ENCODE measurements at places on chromosomes 6 and 20. TPM values are rescaled to one million over a fixed set of nuclear protein-coding genes. Genes with fewer than 3 reads are reported as not detected.
A peak's percentile ranks its signal among the peaks of the same experiment; 100 is the strongest.

DNA sequence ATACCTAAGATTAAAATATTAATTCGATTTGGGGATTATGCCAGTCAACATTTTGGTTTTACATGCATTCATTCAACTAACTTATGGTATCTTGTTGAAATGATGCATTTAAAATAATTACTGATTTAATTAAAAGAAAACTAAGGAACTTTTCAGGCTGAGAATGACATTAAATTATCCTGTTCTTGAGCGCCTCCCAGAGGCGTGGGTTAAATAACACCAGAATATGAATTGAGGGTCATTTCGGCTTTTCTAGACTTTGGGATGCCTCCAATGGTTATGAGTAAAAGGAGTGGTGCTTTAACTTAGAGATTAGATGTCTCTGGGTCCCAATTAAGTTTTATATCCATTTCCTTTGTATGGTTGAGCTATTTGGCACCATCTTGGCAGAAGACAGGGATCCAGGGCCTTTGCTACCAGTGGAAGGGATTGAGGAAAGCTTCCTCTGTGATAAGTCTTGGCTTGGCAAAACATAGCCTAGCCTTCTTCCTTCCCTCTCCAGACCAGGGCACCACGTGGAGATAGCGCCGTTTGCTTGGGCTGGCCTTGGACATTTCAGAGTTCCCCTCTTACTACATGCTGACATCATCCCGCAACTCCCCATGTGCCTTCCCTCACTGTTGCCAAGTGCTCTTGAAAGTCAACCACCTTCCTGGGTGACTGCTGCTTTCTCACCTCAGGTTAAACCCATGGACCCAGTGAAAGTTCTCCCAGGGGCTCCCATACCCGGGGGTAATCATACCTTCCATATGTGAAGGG, 28.7 kb downstream of the GNAS start:
- no peaks in the 10 kb centered on the region for H3K36me3 ChIP-seq
- H3K27me3 ChIP-seq = peaks cover 22% of the 10 kb centered on the region
- H3K4me3 ChIP-seq = no peak overlapping the region
- peaks cover 30% of the 10 kb centered on the region for H3K4me1 ChIP-seq
- H3K27ac ChIP-seq = no peak overlapping the region

DNA sequence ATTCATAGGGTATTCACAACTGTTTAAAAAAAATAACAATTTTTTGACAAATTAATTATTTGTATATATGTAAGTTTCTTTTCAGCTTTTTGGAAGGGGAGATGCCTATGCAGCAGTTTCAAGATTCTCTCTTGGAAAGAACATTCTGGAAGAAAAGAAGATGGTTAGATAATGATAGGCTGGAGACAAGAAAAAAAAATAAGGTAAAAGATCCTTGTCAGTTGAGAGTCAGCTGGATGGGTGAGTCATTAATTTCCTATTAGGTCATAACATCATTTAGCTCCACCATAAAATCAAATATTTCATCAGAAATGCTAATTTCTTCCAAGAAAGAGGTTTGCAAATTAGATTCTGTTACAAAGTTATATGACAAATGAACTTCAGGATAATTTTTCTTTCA, 880.4 kb downstream of the EPHA7 start:
- no peak for DNase-seq
- no peaks in the 10 kb centered on the region for H3K36me3 ChIP-seq
- no peak overlapping the region for H3K4me3 ChIP-seq
- no peaks in the 10 kb centered on the region for H3K4me1 ChIP-seq
- H3K27ac ChIP-seq = no peak overlapping the region

Gene TINAG
- total RNA-seq = not detected

Gene SDCBP2
- 0.88 TPM for total RNA-seq

Gene RIPK1
- total RNA-seq = 19.5 TPM

Gene BPIFB3
- total RNA-seq = not detected

DNA sequence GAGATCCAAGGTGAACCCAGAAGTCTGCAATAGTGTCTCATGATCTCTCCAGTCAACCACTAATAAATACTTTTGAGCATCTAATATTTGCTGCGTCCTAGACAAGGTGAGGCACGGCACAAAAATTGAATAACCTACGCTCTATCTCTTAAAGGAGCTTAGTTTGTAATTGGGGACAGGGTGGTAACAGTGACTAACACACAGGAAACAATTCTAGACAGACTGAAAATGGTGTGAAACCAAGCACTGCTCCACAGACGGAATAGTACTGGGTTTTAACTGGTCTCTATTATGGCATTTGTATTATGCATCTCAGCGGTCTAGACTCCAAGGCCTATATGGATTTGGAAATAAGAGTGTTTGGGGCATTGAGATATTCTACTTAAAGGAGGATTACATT, 120.1 kb downstream of the CLIC5 start:
- H3K27me3 ChIP-seq = peaks cover 13% of the 10 kb centered on the region
- H3K4me3 ChIP-seq = no peak overlapping the region
- peaks cover 12% of the 10 kb centered on the region for H3K4me1 ChIP-seq

DNA sequence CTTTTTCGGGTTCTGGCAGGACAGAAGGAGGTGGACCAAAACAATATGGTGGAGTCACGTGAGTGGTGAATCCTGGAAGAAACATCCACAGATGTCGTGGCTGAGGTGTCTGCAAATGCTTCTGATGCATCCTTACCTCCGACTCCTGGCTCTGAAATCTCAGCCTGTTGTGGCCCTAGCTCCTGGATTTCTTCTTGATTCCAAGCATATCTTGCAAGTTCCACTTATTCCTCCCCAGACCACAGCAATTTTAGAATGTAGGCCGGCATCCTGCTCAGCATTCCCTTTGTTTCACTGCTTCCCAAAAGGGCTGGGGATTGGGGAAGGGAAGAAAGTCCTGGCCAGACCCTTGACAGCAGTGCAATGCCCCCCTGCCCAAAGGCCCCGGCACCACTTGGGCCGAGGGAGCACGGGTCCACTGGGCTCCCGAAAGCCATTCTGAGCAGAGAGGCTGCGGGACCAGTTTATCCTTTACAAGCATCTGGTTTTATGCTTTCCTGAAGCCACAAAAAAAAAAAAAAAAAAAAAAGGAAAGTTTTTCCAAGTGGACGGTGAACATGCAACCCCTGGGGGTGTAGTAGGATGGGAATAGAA, 200.9 kb upstream of the RNF24 start:
- peaks cover 13% of the 10 kb centered on the region for H3K36me3 ChIP-seq
- H3K4me1 ChIP-seq = peaks cover 34% of the 10 kb centered on the region
- no peak overlapping the region for H3K4me3 ChIP-seq
- peak overlapping the region; percentile 52 for H3K27ac ChIP-seq

Gene COL20A1
- not detected for total RNA-seq

Gene ADAM33
- 87.9 TPM for total RNA-seq

Gene CDH26
- total RNA-seq = 0.24 TPM

- DNase-seq = no peak
- H3K4me3 ChIP-seq = no peak overlapping the region
- H3K4me1 ChIP-seq = 0 out of 2 replicates have a peak, but pooled peaks cover 8% of the 10 kb centered on the region
- H3K27me3 ChIP-seq = peaks cover 1% of the 10 kb centered on the region
- H3K36me3 ChIP-seq = peaks cover 14% of the 10 kb centered on the region
These were observed 21.3 kb upstream of the CEP43 start for GRCh38 chr6:166977621-166978525.

DNA sequence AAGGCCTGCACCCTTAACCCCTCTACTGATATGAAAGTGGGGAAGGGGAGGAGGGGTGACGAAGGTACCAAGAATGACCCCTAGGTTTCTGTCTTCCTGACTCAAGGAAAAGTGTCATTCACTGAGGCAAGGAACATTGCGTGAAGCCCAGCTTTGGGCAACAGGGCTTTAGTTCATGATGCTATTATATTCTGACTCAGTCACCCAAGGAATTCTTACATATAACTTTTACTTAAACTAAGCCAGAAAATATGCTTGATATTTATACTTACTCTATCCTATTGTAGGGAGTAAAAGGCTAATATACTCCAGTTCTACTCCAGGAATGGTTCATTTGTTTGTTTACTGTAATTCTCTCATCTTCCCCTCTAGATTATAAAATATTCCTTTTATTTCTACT, 60.5 kb downstream of the DOP1A start:
- DNase-seq = peak; percentile 13
- peaks cover 2% of the 10 kb centered on the region for H3K27me3 ChIP-seq
- peaks cover 50% of the 10 kb centered on the region for H3K36me3 ChIP-seq
- no peak overlapping the region for H3K4me3 ChIP-seq

DNA sequence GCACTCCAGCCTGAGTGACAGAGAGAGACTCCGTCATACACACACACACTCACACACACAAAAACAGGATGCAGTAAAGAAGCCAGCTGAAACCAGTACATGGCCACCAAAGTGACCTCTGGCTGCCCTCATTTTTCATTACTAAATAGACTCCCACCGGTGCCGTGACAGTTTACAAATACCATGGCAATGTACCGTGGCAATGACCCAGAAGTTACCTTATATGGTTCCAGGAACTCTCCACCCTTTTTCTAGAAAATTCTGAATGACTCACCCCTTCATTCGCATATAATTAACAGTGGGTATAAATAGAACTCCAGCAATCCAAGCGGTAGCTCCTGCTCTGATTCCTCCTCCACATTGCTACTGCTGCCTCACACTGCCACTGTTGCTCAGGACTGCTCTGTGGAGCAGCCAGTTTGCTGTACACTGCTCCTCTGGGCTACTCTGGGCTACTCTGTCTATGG, 57.7 kb downstream of the SNX5 start:
- peaks cover 43% of the 10 kb centered on the region for H3K4me1 ChIP-seq
- peak; percentile 90 for DNase-seq
- H3K27ac ChIP-seq = peak overlapping the region; percentile 74
- no peaks in the 10 kb centered on the region for H3K27me3 ChIP-seq
- H3K4me3 ChIP-seq = peak overlapping the region; percentile 5

- H3K27ac ChIP-seq = no peak overlapping the region
- no peaks in the 10 kb centered on the region for H3K36me3 ChIP-seq
- no peak for DNase-seq
These were observed 7.7 kb downstream of the MMP24OS start for GRCh38 chr20:35270021-35270902.

DNA sequence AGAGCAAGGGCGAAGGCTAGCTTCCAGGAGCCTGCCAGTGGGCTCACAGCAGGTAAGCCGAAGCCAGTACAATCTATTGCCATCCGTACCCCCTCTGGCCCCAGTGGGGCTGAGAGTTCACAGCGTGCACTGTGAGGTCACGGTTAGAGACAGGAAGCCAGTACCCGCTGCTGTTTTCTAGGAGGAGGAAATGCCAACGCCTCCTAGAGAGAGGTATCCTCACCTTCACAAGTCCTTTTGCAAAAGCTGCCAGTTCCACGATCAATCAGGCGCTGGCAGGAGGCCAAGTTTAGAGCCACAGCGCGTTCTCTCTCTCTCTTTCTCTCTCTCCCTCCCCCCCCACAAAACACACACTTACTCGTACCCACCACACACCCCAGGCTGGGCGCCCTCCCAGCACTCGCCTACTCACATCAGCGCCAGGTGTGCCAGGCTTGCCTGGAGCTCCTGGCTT, 22.5 kb downstream of the COL9A1 start:
- peaks cover 13% of the 10 kb centered on the region for H3K27me3 ChIP-seq
- no peak for DNase-seq
- no peak overlapping the region for H3K27ac ChIP-seq

DNA sequence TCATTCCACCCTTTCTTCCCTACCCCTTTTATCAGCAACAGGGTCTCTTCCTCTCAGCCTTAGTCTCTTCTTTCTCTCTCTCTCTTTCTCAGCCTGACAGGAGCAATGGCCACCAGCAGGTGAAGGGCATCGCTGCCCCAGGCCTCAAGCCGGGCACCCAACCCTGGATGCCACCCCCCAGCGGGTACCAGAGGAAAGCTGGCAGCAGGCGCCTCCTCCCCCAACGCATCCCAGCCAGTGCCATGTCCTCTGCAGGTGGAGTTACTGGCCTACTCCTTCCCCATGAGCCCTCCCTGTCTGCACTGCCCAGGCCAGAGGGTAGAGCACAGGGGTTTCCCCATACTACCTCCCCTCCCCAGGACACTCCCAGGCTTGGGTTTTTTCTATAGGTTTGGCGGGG, 32.2 kb downstream of the EIF2S2 start:
- peaks cover 3% of the 10 kb centered on the region for H3K27me3 ChIP-seq
- H3K36me3 ChIP-seq = peaks cover 27% of the 10 kb centered on the region
- no peak overlapping the region for H3K4me3 ChIP-seq
- H3K27ac ChIP-seq = no peak overlapping the region

Gene REM1
- not detected for total RNA-seq

DNA sequence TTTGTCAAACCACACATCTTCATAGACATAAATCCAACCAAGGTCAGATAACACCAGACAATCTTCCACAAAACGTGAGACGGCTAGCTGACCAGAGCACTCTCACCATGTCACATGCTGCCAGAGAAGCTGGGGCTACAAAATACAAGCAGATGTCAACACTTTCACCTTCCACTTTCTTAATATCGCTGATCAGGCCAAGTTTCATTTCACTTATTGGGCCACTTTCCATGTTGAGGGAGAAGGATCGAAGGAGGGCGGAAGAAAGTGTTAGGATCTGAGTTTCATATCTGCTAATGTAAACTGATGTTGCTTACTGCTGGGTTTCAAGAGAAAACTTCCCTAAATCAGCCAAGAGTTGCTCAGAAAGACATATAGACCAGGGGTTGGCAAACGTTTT, 177.0 kb upstream of the PRDM1 start:
- H3K27me3 ChIP-seq = no peaks in the 10 kb centered on the region
- H3K36me3 ChIP-seq = no peaks in the 10 kb centered on the region
- H3K4me3 ChIP-seq = no peak overlapping the region

- H3K27ac ChIP-seq = no peak overlapping the region
- DNase-seq = no peak
- no peak overlapping the region for H3K4me3 ChIP-seq
- H3K36me3 ChIP-seq = no peaks in the 10 kb centered on the region
- no peaks in the 10 kb centered on the region for H3K27me3 ChIP-seq
These were observed 79.3 kb downstream of the SLC35F1 start for GRCh38 chr6:117986396-117986795.

- H3K4me1 ChIP-seq = peaks cover 7% of the 10 kb centered on the region
- no peaks in the 10 kb centered on the region for H3K36me3 ChIP-seq
- no peak overlapping the region for H3K4me3 ChIP-seq
These were observed 172.8 kb downstream of the GJA1 start for GRCh38 chr6:121608270-121608669.

GRCh38 chr6:11865680-11866300, 87.2 kb upstream of the ADTRP start:
- DNase-seq = peak; percentile 8
- H3K27me3 ChIP-seq = no peaks in the 10 kb centered on the region
- no peak overlapping the region for H3K27ac ChIP-seq

DNA sequence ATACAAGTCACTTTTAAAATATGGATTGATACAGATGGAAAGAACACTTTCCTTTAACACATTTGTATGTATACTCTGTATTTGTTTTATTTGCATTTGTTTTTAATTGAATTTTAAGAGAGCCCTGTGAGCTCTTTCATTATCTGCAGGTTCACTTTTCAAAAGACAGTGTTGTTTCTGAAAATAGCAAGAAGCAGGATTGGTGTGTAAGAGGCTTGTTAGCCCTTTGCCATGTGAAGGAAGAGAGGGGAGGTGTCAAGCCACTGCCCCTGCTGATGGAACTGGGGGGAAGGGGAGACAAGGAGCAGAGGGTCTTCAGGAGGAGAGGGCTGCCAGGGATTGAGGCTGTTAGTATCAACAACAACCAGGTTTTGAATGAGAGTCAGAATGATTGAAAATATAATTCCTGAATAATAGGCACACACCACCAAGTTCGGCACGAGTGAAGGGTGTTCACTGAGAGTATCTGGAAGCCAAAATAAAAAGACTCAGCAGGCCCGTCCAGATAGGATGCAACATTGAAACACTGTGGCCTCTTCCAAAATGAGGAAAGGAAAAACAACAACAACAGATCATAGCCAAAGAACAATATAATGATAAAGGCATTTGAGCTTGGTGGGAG, 12.6 kb upstream of the PBOV1 start:
- H3K27me3 ChIP-seq = peaks cover 2% of the 10 kb centered on the region
- no peak overlapping the region for H3K27ac ChIP-seq
- no peak for DNase-seq
- no peaks in the 10 kb centered on the region for H3K4me1 ChIP-seq
- H3K36me3 ChIP-seq = no peaks in the 10 kb centered on the region
- no peak overlapping the region for H3K4me3 ChIP-seq

Gene PRND
- total RNA-seq = 0.26 TPM

Gene MICA
- total RNA-seq = 21.9 TPM
